Uterus (tissue), 4 donors: ENCODE measurements at places on chromosomes 12 and 14. TPM values are rescaled to one million over a fixed set of nuclear protein-coding genes. Genes with fewer than 3 reads are reported as not detected.
A peak's percentile ranks its signal among the peaks of the same experiment; 100 is the strongest.

- no peaks in the 10 kb centered on the region for H3K36me3 ChIP-seq
- H3K4me3 ChIP-seq, result no peak overlapping the region
- H3K4me1 ChIP-seq, result no peaks in the 10 kb centered on the region
Measured at GRCh38 chr14:104510794-104511611, 68.6 kb upstream of the C14orf180 start.

DNA sequence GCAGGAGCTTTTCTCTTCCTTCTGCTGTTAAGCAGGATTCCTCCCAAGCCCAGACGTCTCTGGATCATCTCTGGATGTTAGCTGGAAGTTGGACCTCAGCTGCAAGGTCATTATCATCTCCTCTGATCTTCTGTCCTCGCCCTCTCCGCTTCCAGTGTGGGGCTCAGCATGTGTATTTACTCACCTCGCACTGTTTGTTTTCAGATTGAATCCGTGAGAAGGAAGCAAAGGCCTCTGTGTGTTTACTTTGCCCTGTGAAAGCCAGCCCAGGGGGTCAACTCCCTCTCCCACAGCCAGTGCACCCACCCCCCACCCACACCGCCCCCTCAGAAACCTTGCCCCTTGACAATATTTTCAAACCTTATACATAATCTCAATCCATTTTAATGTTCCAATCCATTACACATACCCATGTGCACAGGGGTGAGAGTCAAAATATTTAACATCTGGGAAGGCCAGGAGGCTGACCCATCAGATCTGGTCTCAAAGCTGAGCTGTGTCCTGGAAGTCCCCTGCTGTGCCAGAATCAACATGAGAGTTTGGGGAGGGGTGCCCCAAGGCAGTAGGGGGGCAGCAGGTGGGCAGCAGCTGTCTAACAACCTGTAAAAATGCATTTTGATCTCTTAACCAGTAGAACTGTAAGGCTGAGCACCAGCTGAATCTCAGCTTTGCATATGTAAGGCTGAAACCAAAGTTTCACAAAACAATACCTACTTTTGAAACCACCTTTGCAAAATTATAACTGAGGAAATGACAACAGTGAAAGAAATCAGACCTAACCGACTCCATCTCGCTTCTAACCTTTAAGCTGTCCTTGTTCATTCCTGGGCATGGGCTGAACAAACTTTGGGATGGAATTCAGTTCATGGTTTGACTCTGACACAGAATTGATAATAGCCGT is 157.9 kb downstream of the ZNF664 start:
- H3K27ac ChIP-seq, result no peak overlapping the region
- no peaks in the 10 kb centered on the region for H3K36me3 ChIP-seq
- no peak for DNase-seq
- no peaks in the 10 kb centered on the region for H3K4me1 ChIP-seq
- no peaks in the 10 kb centered on the region for H3K27me3 ChIP-seq

- no peak overlapping the region for H3K27ac ChIP-seq
- no peaks in the 10 kb centered on the region for H3K4me1 ChIP-seq
- no peaks in the 10 kb centered on the region for H3K27me3 ChIP-seq
Measured at GRCh38 chr12:30200864-30201263, 417.1 kb upstream of the TMTC1 start.

DNA sequence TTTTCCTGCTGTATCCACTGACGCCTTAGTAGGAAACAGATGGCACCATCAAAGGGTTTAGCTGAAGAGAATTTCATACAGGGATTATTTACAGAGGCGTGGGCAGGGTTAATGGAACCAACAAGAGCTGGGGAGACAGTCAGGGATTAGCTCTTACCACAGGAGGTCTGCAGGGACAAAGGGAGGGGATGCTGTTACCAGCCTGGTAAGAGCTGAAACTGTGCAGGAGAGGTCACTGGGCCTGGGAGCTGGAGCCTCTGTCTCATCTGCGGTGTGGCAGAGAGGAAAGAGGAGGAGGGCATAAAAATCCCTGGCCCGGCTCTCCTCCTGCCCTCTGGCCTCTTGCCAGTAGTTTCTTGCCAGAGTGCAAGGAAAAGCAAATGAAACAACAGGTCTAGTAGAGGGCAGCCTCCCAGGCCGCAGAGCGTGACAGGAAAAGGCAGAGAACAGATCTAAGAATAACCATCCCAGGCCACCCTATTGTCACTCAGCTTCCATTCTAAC is 18.9 kb upstream of the POC1B start:
- no peaks in the 10 kb centered on the region for H3K4me1 ChIP-seq
- H3K27me3 ChIP-seq, result no peaks in the 10 kb centered on the region
- H3K36me3 ChIP-seq, result no peaks in the 10 kb centered on the region
- H3K27ac ChIP-seq, result no peak overlapping the region

- DNase-seq, result no peak
- H3K27me3 ChIP-seq, result no peaks in the 10 kb centered on the region
- peak overlapping the region; percentile 65 for H3K27ac ChIP-seq
- H3K36me3 ChIP-seq, result no peaks in the 10 kb centered on the region
- H3K4me1 ChIP-seq, result peaks cover 5% of the 10 kb centered on the region
- H3K4me3 ChIP-seq, result no peak overlapping the region
Measured at GRCh38 chr14:69673578-69674305, 62.3 kb downstream of the SUSD6 start.

- peaks cover 4% of the 10 kb centered on the region for H3K4me1 ChIP-seq
- no peak for DNase-seq
- no peak overlapping the region for H3K27ac ChIP-seq
Measured at GRCh38 chr12:55822228-55822627, 4.4 kb downstream of the ORMDL2 start.

ADAMTS20 gene
- not detected for total RNA-seq

CAPZA3 gene
- total RNA-seq, result not detected
